ENCODE measurements at places on chromosomes 4 and X.
A peak's percentile ranks its signal among the peaks of the same experiment; 100 is the strongest.

GRCh38 chr4:120750152-120750525 is 172.4 kb downstream of the PRDM5 start:
- no peak for DNase-seq

DNA sequence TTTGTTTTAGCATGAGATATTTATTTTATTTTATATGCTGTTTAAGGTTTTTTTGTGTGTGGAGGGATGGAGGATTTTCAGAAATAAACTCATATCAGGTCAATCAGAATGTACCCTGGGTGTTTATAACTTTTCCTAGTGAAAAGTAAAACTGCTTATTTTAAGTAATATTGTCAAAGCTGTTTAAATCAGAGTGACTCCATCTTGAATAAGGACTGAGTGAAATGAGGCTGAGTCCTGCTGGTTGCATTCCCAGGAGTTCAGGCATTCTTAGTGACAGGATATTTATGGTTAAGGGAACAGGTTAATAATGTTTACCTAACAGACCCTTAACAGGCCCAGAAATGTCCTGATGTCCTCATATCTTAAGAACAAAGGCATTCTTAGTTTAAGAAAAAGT is 1160.9 kb upstream of the PCDH7 start:
- no peak for DNase-seq

- no peak for DNase-seq
These were observed 1.6 kb upstream of the GSX2 start for GRCh38 chr4:54098375-54098774.

GRCh38 chr4:118981839-118982381 is 93.3 kb downstream of the SYNPO2 start:
- peak; percentile 79 for DNase-seq

DNA sequence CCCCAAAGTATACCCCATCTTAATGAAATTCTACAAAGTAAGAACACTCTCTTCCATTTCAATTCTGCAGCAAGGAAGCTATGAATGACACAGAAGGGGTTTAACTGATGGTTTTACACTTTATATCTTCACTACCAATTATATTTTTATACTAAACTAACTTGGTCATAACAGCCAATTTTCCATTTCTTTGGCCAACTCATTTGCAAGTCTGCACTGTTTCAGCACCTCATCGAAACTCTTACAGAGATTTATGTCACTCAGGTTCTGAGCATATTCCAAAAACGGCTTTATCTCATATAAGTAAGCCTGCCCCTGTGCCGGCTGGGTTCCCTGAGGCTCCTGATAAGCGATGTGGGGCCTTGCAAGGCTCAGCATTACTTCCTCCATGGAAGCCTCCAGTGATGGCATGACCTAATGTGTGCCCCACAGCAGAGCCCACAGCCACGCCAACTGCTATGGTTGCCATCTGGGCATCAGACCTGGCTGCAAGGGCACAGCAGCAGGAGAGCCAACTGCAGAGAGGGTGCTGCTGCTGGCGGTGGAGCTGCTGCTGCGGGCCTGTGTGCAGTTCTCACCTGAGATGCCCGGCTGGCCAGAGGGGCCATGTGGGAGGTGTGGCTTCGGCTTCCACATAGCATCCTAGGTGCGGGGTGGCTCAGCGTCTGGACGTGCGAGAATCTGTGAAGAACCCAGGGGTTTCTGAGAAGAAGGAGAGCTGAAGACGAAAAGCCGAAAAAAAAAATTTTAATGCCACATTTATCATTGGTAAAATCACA is 13.4 kb upstream of the IBSP start:
- DNase-seq: no peak

DNA sequence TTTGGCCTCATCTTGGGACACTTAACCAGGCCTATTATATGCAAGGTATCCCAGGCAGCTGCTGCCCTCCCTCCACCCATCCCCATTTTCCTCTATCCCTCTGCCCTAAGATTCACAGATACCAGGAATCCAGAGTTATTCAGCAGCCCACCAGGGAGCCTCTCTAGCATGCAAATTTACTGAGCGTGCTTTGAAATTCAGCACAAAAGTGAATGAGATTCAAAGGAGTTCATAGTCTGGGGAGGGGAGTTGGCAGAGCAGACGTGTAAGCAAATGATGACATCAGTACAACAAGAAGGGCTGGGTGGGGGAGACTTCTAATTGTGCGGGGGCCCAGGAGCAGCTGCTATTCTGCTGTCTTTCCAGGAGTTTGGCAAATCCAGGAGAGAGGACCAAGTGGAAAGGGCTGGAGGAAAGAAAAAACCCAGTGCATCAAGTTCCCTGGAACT is 1.7 kb upstream of the MTM1 start:
- no peak for DNase-seq

- no peak for DNase-seq
These were observed 81.3 kb downstream of the STOX2 start for GRCh38 chr4:183986291-183986970.

GRCh38 chr4:155367608-155368007 is 9.2 kb downstream of the MAP9 start:
- no peak for DNase-seq

GRCh38 chr4:46886711-46887110 is 22.3 kb downstream of the COX7B2 start:
- peak; percentile 27 for DNase-seq

DNA sequence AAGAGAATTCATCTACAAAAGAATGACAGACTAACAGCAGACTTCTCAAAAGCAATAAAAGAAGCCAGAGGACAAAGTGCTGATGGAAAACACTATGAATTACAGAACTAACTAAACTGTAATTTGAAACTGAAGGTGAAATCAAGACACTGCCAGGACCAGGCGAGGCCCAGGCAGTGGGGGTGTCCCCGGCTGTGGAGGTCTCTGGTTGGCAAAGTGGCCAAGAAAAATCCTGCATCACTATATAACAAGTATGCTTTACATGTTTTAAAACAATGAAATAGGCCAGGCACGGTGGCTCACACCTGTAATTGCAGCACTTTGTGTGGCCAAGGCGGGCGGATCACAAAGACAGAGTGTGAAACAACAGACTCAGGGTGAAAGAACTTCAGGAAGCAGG is 32.9 kb downstream of the CHM start:
- DNase-seq: no peak

GRCh38 chrX:48968377-48968776 is 3.3 kb downstream of the KCND1 start:
- no peak for DNase-seq

DNA sequence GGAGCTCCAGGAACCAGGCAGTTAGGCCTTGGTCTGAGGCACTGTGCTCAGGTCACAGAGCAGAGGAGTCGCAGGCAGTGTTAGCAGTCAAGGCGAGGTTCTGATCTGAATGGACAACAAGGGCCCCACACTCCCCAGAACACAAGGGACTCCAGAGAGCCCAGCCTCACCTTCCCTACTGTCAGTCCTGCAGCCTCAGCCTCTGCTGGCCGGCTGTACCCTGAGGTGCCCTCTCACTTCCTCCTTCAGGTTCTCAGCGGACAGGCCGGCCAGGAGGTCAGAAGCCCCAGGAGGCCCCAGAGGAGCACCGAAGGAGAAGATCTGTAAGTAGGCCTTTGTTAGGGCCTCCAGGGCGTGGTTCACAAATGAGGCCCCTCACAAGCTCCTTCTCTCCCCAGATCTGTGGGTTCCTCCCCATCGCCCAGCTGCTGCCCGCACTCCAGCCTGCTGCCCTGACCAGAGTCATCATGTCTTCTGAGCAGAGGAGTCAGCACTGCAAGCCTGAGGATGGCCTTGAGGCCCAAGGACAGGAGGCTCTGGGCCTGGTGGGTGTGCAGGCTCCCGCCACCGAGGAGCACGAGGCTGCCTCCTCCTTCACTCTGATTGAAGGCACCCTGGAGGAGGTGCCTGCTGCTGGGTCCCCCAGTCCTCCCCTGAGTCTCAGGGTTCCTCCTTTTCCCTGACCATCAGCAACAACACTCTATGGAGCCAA is 26.2 kb downstream of the MAGEA9 start:
- DNase-seq: no peak

DNA sequence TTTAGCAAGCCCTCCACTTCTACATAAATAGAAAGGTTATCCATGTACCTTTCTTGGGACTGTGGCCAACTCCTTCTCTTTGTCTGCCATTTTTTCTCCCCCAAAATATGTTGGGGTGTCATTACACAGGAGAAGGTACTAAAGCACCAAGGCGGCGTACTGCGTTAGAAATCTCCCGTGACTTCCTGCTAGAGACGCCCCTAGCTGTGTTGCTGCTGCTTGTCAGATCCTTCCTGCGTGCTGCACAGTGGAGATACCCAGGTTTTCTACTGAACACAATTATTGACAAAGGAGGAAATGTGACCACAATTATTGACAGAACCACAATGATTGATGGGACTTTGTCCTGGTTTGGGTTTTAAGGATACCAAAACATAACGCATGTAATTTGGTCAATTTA is 97.7 kb downstream of the EFHC2 start:
- DNase-seq: no peak

DNA sequence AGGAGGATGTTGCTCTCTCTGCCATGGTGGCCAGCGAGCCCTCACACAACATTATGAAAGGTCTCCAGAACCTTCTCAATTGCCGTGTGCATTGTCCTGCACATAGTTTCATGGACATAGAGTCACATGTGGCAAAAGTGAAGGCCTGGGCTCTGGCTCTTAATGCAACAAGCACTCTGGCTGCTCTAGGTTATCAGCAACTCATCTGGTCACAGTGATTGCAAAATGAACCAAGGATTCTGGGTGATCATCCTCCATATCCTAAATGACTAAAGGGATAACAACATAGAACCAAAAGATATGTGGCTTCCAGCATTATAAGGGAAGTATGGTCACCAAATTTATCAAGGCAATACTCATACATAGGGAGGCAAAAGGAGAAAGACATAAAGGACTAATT is 175.2 kb downstream of the MGST2 start:
- DNase-seq: no peak

- DNase-seq: no peak
These were observed 190.8 kb downstream of the HTR2C start for GRCh38 chrX:114774691-114775090.

DNA sequence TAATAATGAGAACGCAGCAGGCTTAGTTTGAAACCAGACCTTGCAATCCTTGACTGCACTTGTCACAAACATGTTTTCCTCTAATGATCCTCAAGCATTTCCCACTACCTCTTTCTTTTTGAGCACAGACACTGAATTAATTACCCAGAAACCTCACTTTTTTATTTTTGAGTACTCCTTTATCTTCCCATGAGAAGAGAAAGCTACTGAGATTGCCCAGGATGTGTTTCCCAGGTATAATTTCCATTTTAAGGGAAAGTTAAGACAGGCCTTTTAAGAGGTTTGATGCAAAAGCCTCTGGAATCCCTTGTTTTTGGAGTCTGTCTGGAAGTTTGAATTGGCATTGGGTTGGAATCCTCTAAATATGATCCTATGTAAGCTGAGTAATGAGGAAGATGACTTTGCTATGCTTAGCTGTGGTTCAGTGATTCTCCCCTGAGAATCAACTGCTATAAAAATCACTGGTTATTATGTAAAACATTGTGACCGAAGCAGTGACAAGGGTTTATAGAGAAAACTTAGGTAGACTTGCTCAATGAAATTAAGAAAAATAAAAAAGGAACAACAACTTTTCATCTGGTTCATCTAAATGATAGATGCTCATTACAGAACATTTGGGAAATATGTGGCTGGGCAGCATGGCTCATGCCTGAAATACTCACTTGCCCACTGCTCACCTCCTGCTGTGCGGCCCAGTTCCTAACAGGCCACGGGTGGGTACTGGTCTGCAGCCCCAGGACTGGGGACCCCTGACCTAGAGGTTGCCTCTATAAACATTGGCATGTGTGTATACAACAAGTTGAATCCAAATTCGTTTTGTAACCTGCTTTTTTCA is 10.8 kb upstream of the RHOH start:
- no peak for DNase-seq

DNA sequence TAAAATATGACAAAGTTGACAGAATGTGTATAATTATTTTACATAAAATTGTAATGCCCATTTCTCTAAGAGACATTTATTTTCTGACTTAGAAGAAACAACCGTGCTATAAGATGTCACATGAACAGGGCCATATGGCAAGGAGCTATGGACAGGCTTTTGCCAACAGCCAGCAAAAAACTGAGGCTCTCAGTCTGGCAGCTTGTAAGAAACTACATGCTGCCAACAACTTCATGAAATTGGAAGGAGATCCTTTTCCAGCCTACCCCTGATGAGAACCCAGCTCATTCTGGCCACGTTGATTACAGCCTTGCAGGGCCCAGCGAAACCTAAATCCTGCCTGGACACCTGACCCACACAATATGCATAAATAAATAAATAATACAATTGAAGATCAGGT is 250.3 kb upstream of the ARSJ start:
- peak; percentile 13 for DNase-seq

DNA sequence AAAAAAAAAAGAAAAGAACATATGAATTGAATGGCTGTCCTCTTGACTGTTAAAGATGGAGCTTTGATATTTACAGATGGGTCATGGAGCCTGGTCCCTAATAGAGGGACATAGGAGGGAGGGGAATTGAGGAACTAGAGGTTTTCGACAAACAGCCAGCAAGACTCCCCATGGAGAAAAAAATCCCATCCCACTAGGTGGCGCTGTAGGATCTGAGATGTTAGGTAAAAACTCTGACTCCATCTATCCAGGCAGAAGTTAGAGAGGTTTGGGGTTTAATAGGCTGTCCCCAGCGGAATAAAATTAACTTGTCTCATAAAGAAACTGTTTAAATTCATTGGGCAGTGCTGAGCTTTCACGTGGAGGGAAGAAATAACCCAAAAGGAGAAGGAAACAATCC is 45.9 kb downstream of the HMGB2 start:
- peak; percentile 66 for DNase-seq

DNA sequence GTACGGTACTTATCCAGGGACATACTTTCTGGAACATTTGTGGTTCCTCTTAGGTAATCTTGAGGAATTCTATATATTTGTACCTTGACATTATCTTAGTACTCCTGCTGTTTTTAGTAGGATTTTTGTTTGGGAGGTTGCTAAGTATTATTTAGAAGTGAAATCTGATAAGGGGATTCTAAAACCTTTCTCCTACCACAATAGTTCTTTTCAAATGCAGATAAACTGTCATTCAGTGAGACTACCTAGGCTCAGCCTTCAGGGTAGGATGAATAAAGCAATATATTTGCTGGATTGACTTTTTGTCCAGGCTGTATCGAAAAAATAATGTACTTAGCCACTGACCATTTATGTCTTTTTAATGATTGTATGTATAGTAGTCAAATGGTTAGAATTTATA is 25.4 kb downstream of the DIAPH2 start:
- DNase-seq: no peak

DNA sequence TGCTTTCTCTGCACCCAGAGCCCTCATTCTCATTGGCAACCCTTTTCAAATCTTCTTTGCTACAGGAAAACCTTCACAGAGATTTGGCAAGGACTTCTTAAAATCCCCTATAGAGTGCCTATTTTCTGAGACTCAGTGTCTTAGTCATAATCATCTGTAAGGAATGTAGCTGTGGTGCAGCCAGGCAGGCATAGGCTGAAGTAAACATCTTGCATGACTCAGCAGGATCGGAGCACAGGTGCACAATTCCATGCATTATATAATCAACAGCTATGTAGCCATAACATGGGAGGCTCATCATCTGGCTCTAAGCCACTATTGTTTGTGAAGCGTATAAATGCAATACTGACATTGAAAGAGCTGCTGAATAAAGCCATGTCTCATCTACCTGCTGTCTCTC is 368.8 kb downstream of the MAGEE1 start:
- DNase-seq: no peak

Data from pons (tissue), 1 donor.